GM12878 (cell line): ENCODE measurements at places on chromosomes 12 and 14. TPM values are rescaled to one million over a fixed set of nuclear protein-coding genes. Genes with fewer than 3 reads are reported as not detected.

FSCB gene
- not detected in 2 replicates for polyA plus RNA-seq

- H3K4me1 ChIP-seq: no peaks in the 10 kb centered on the region
- H3K36me3 ChIP-seq: peaks cover 25% of the 10 kb centered on the region
- DNase-seq: no peak
- no peak overlapping the region for H3K4me3 ChIP-seq
Measured at GRCh38 chr14:67763158-67763822, 53.1 kb downstream of the ZFYVE26 start.

ARMH4 gene
- not detected in 2 replicates for polyA plus RNA-seq

DNA sequence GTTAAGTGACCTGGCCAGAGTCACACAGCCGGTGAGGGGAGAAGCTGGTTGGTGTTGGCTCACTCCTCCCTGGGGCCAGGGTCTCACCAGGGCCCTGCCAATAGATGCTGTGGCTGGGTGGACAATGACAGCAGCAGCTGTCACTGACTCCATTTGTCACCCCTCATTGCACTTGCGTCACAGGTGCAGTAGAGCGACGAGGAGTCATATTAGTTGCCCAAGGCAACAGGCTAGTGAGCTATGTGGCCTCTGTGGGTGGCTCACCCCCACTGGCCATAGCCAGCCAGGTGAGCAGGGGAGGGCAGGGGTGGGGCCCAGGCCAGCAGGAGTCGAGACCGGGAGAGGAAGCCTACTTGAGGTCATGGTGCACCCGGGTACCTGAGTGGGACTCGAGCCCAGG lies 9.7 kb downstream of the SLC25A47 start:
- no peak for DNase-seq
- H3K4me3 ChIP-seq: no peak overlapping the region
- peaks cover 9% of the 10 kb centered on the region for H3K4me1 ChIP-seq

DNA sequence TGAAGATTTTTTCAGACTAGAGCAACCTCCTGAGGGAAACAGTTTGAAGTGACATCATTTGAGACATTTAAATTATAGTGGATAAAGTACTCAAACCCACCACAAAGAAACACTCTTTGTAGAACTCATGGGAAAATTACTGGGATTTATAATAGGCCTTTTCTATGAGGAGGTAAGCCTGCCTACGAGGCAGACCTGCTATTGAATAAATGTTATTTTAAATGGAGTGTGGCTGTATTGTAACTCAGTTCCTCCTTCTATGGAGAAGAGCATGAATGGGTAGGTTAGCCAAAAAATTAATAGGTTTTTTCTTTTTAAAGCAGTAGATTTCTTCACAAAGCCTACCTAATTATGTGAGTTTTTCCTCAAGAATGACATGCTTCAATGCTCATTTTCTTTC lies 63.7 kb upstream of the PLEKHA5 start:
- DNase-seq: no peak
- no peak overlapping the region for H3K27ac ChIP-seq
- H3K4me1 ChIP-seq: no peaks in the 10 kb centered on the region
- no peaks in the 10 kb centered on the region for H3K36me3 ChIP-seq
- no peaks in the 10 kb centered on the region for H3K27me3 ChIP-seq
- no peak overlapping the region for H3K4me3 ChIP-seq

RNASE4 gene
- 1.9 and 2.1 TPM in 2 replicates for polyA plus RNA-seq

- H3K27me3 ChIP-seq: no peaks in the 10 kb centered on the region
- no peak overlapping the region for H3K27ac ChIP-seq
- H3K4me3 ChIP-seq: no peak overlapping the region
Measured at GRCh38 chr14:64764641-64765520, 60.7 kb downstream of the PLEKHG3 start.
